ENCODE measurements at places on chromosomes 3 and 15.

- DNase-seq = no peak
Observed at GRCh38 chr3:51954105-51954504, 1.1 kb upstream of the GPR62 start.

GRCh38 chr15:77010312-77010686 is 15.4 kb downstream of the PSTPIP1 start:
- no peak for DNase-seq

- DNase-seq = no peak
Observed at GRCh38 chr15:34652726-34653033, 69.2 kb upstream of the GOLGA8B start.

- DNase-seq = no peak
Observed at GRCh38 chr15:75712668-75713337, at the start of gene CSPG4. CSPG4 (minus strand) TSS chr15:75712848; CDS start chr15:75712755, 93 bp downstream.

- no peak for DNase-seq
Observed at GRCh38 chr3:65560133-65560532, 478.6 kb downstream of the MAGI1 start.

GRCh38 chr3:58470363-58471024 is 21.4 kb upstream of the KCTD6 start:
- DNase-seq = no peak

DNA sequence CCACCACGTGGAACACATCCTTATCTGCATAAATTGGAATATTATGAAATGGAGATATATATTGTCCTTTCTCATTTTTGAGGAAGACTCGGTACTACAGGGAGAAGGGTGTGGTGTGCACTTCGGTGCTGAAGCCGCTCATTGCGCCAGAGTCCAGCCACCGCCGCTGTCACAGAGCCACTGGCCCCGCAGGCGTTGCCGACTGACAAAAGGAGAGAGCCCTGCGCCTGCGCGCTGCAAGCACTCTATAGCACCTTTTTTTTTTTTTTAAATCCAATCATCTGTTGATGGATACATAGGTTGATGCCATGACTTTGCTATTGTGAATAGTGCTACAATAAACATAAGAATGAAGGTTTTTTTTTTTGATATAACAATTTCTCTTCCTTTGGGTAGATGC is 130.0 kb upstream of the TBC1D5 start:
- no peak for DNase-seq

Data from GM06990 (cell line).